CD4-positive, alpha-beta T cell treated with Interleukin-21 for 1 hour (primary cell): ENCODE measurements at places on chromosomes 11 and 22.

DNA sequence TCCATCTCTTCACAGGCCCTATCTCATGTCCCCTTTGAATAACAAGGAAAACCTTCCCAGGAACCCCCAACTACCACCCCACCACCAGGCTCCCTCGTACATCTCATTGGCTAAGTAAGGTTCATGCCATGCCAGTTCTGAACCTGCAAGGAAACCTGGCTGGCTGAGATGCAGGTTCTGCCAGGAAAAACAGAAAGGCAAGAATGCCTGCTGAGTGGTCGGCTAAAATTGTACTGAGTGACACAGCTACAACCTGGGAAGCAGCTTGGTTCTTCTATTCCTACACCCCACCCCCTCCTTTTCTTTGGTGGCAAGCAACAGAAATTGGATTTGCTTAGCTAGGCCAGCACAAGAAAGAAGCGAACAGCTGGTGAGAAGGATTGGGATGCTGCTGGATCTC, 36.1 kb upstream of the TSPAN18 start:
- no peak for DNase-seq

- DNase-seq = no peak
These were observed 383.5 kb upstream of the CADM1 start for GRCh38 chr11:115887727-115888126.

DNA sequence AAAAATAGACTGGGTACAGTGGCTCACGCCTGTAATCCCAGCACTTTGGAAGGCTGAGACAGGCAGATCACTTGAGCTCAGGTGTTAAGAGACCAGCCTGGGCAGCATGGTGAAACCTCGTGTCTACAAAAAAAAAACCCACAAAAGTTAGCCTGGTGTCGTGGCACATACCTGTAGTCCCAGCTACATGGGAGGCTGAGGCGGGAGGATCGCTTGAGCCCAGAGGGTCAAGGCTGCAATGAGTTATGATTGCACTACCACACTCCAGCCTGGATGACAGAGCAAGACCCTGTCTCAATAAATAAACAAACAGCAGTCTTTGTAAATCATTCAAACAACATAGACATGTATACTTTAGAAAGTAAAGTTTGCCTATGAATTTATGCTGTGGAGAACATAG, 2.5 kb downstream of the MOV10L1 start:
- no peak for DNase-seq

GRCh38 chr22:33126881-33127280, 68.7 kb upstream of the SYN3 start:
- DNase-seq = no peak

DNA sequence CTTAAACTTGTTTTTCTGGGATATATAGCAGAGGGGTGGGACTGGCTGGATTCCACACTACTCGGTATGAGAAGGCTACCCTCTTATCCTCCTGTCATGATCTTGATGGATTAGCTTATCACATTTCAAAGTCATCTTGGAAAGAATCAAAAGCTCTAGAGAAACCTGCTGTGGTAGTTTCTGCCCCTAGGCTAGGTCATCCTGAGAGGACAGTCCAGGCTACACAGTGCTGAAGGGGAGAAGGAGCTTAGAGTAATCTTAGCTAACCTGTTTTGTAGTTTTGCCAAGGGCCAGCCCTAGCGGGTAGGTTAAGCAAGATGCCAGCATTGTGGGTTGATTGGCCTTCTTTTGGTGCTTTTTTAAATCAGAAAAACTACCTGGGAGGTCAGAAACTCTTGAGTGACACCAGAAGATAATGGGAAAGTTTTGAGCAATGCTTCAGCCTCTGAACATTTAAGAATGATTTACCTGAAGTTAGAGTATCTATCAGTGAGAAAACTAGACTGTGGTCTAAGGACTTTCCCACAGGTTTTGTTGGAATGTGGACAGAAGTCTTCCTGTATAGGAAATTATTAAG, 21.3 kb downstream of the PIWIL4 start:
- no peak for DNase-seq

- DNase-seq = peak; percentile 41
These were observed 8.3 kb upstream of the HTR3B start for GRCh38 chr11:113896156-113896879.

DNA sequence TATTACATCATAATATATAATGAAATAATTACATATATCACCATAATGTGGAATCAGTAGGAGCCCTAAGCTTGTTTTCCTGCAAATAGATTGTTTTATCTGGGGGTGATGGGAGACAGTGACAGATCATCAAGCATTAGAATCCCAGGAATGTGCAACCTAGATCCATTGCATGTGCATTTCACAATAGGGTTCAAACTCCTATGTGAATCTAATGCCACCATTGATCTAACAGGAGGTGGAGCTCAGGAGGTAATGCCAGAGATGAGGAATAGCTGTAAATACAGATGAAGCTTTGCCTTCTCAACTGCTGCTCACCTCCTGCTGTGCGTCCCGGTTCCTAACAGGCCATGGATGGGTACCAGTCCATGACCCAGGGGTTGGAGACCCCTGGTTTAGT, 63.8 kb upstream of the CHORDC1 start:
- DNase-seq = no peak

GRCh38 chr11:35714882-35715627, 52.5 kb downstream of the TRIM44 start:
- DNase-seq = no peak

DNA sequence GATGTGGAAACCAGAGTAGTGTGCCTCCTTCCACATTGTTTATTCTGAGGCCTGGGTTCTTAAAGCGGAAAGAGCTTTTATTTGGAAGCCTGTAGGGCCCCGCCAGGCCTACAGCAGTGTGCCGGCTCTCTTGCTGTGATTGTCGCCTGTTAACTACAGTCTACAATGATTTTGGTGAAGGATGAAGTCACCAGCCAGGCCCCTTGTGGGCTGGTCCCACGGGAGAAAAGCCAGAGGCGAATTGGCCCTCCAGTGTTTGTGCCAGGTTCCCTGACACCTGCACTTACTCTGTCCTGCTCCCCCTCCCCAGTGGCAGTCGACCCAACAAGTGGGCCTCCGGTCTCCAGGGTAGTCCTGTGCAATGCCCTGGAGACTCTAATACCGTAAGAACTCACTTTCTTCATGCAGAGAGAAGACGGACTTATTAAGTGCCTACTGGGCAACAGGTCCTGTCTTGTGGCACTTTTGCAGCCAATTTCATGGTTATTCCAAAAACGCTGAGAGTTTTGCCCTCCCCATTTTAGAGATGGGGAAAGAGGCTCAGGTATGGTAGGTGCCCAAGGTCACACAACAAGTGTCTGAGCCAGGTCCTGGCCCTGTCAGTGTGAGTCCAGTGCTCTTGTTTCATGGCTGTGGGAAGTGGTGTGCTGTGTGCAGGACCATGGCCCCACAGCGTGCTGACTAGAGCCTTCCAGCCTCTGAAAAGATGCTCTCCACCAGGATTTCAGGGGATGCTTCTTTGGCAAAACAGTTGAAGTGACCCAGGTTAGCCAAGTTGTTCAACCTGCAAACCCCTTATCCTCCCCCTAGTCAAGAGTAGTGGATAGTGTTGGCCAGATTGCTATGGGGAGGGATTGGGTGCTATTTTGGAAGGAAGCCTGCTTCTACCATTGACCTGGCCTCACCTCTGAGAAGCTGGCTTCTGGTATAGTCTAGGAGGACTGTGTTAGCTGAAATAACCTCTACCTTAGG, 1.4 kb downstream of the MICAL2 start:
- DNase-seq = no peak

- no peak for DNase-seq
These were observed 1038.5 kb downstream of the OPCML start for GRCh38 chr11:132493801-132494200.

DNA sequence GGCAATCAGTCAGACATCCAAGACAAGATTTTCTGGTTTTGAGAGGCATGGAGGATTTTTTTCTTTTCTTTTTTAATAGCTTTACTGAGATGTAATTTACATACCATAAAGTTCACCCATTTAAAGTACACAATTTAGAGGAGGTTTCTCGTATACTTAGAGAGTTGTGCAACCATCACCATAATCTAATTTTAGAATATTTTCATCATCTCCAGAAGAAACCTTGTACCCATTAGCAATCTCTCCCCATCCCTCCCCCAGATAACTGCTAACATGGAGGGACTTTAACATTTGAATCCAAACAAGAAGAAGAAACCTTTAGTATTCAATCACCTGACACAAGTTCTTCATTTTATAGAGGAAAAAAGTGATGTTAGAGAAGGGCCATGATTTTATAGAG, 83.6 kb downstream of the CLPB start:
- no peak for DNase-seq

- DNase-seq = no peak
These were observed 130.5 kb downstream of the GRIA4 start for GRCh38 chr11:105740164-105740903.

- no peak for DNase-seq
These were observed 102.7 kb downstream of the FEZ1 start for GRCh38 chr11:125393331-125393730.

DNA sequence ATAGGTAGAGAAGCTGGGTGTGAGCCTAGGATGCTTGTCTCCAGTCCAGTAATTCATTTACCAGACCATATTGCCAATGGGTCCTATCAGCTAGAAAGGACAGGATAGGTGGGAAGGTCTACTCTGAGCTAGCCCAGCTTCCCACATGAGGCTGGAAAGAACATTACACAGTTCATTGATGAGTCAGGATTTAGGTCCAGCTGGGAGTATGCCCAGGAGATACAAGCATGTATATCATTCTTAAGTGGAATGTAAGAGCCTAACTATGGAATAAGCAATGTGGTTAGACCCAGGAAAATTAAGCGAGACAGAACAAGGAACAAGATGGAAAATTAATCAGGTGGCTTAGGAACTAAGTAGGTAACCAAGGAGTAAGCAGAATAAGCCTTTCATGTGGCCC, 59.0 kb upstream of the TBCEL start:
- DNase-seq = no peak

- DNase-seq = no peak
These were observed 25.5 kb upstream of the OSBPL5 start for GRCh38 chr11:3190600-3190999.

DNA sequence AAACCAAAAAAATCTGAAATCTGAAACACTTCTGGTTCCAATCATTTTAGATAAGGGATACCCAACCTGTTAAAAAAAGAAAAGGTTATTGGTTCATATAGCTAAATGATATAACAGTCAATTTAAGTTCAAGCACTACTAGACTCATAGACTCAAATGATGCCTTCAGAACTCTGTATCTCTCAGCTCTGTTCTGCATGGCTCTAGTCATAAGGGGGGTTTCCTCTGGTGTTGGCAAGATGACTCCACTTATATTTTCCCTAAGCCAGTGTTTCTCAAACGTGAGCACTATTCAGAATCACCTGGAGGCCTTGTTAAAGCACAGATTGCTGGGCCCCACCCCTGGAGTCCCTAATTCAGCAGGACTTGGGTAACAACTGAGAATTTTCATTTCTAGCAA, 11.5 kb upstream of the RRAS2 start:
- no peak for DNase-seq

- no peak for DNase-seq
These were observed 17.9 kb downstream of the LINC01488 start for GRCh38 chr11:69499186-69499917.

- no peak for DNase-seq
These were observed at the start of gene MAP6 for GRCh38 chr11:75668451-75669297. TSS of gene MAP6 (minus strand) at chr11:75669038. CDS start at chr11:75668369, 669 bp downstream.

DNA sequence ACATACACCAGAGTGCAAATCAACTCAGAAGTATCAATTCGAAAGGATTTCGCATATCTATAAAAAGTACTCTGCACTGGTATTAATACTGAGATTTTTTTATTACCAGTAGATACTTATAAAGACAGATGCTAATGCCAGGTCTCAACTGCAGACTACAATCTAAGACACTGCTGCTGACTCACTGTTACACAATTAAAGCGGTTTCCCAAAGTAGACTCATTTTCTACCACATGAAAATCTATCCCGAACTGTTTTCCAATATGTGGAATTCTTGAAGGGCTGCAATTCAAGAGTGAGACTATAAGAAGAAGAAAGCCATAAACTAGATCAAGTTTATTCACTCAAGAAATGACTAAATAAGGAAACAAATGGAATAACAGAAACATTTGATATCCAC, 57.2 kb upstream of the ARHGAP32 start:
- no peak for DNase-seq

- peak; percentile 50 for DNase-seq
These were observed 741 bp downstream of the CARS1 start for GRCh38 chr11:3056296-3057068.

GRCh38 chr11:20010851-20011225, 149.4 kb downstream of the DBX1 start:
- DNase-seq = no peak

- DNase-seq = no peak
These were observed at the start of gene PDGFB for GRCh38 chr22:39244496-39245129. TSS of gene PDGFB (minus strand) at chr22:39244982. CDS start at chr22:39243963, 1,019 bp downstream.

GRCh38 chr11:44418456-44418830, 108.5 kb upstream of the ALX4 start:
- no peak for DNase-seq

DNA sequence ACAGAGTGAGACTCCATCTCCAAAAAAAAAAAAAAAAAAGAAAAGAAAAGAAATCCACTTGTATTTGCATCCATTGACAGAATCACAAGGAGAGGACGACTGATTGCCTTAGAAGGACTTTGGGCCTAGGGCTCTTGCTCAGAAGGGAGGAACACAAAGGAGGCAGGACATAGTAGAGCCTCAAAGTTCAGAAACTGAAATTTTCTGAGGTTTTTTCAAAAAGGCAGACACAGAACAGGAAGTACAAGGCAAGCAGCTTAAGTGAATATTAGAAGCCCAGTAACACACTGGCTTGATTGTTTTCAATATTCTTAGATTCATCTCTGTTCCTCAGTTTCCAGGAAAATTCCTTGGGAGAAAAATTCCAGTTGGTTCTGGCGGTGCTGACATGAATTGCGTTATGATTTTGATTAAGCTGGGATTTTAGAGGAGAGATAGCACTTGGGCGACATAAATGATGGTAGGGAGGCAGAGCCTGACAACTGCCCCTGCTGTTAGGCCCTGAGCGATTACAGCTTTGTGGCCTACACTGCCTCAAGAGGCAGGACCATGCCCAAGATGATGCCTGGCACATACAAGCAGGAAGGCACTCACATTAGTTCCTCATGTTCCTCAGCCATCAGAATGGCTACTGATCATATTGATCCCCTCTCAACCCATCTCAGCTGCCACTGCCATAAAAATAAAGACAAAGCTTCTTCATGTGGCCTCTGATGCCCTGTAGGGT, 15.3 kb downstream of the CLPB start:
- no peak for DNase-seq

DNA sequence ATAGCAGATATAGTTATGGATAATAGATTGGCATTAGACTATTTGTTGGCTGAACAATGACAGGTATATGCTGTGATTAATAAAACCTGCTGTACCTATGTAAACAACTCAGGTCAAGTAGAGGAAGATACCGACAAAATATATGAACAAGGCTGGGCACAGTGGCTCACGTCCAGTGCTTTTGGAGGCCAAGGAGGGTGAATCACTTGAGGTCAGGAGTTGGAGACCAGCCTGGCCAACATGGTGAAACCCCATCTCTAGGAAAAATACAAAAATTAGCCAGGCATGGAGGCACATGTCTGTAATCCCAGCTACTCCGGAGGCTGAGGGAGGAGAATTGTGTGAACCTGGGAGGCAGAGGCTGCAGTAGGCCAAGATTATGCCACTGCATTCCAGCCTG, 14.0 kb upstream of the CHKA start:
- no peak for DNase-seq

GRCh38 chr11:65663639-65664200, 1.0 kb upstream of the RELA start:
- peak; percentile 60 for DNase-seq
